ENCODE measurements at places on chromosomes 5 and 9.

GRCh38 chr5:15643731-15644130 lies 143.8 kb downstream of the FBXL7 start:
- DNase-seq, result no peak

GRCh38 chr5:173970878-173971650 lies 17.9 kb upstream of the C5orf47 start:
- DNase-seq, result no peak

DNA sequence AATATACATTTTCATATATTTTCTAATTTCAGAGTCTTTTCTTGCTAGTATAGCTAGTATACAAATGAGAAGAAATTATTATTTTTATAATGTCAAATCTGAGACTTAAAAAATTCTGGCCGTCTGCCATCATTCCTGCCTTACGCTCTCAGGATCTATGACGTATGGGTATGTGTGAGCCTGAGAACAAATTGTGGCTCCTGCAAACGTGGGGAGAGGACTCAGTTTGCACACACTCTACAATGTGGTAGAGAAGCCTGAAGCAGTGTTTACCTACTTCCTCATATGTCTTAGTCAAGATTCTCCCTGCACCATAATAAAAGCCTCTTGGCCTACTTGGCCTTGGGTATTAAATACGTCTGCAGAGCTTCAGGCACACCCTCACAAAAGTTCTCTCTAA lies 825.4 kb downstream of the SEMA5A start:
- DNase-seq, result no peak

DNA sequence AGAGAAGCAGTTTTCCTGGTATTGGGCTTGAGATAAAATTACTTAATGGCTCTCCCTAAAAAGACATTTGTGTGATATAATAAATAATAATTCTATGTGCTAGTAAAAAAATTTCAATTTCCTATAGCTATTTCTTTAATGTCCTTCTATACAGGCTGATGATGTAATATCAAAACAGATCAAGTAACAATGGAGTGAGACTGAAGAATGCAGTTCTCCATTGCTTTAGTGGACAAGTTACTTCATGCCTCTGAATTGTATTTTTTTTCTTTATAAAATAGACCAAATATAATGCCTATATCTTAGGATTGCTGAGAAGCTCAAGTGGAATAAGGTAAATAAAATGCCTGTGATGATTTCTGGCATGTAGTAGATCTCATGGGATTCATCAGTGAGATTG lies 35.6 kb upstream of the NEURL1B start:
- no peak for DNase-seq

DNA sequence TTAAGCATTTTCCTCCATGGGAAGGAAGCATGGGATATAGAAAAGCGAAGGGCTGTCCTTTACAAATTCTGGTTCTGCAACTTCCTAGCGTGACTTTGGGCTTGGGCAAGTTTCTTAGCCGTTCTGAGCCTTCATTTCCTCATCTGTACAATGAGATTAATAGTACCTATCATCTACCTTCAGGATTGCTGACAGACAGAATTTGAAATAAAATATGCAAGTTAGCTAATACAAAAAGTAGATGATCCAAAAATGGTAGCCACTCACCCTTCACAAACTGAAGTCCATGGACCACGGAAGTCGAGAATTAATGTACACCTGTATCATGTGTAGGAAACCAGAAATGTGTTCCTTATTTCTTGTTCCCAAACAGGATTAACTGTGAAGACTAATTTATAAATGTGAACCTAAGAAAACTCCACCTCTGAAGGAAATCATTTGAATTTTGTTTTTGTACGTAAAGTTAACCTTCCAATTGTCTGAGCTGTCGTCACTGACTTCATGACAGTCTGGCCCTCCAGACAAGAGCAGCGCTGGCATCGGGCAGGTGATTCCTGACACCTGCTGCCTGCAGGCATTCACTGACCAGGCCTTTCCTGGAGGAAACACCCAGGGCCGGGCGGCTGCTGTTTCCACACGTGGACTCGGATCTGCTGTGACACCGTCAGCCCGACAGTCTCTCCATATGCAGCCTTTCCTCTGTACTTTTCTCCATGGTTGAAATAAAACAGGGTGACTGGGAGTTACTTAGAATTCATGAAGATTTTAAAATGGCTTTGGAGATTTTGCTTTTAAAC lies 63.4 kb downstream of the PSMB7 start:
- DNase-seq, result no peak

DNA sequence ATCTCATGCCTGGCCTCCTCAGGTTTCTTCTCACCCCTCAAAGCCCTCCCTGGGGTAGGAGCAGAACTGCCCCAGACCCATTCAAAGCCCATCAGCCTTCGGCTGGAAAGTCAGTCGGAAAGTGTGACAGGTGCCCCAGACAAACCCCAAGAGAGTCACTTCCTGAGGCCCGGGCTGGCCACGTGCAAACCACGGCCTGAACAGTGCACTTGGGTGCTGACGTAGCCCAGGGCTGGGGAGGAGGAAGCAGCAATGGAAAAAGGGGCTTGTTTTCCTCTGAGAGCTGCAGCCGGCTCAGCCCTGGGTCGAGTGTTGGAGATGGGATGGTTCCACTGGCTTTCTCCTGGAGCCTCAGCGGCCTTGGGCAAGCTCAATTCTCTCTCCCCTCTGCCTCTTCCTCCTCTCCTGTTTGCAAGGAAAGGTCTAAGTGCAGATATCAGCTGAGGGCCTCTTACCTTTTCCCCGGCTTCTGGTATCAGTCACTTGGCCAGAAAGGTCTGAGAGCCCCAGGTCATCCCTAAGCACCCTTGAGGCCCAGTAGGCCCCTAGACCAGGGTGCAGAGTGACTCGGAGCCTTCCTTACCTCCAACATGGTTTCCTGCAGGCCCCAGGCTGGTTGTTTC lies 5.9 kb upstream of the EGR1 start:
- no peak for DNase-seq

DNA sequence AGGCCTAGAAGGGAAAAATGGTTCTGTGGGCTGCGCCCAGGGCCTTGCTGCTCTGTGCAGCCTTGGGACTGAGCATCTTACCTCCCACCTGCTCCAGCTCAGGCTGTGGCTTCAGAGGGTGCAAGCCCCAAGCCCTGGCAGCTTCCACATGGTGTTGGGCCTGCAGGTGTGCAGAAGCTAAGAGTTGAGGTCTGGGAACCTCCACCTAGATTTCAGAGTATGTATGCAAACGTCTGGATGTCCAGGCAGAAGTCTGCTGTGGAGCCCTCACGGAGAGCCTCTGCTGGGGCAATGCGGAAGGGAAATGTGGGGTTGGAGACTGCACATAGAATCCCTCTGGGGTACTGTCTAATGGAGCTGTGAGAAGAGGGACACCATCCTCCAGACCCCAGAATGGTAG lies 36.0 kb downstream of the FBXL7 start:
- no peak for DNase-seq

DNA sequence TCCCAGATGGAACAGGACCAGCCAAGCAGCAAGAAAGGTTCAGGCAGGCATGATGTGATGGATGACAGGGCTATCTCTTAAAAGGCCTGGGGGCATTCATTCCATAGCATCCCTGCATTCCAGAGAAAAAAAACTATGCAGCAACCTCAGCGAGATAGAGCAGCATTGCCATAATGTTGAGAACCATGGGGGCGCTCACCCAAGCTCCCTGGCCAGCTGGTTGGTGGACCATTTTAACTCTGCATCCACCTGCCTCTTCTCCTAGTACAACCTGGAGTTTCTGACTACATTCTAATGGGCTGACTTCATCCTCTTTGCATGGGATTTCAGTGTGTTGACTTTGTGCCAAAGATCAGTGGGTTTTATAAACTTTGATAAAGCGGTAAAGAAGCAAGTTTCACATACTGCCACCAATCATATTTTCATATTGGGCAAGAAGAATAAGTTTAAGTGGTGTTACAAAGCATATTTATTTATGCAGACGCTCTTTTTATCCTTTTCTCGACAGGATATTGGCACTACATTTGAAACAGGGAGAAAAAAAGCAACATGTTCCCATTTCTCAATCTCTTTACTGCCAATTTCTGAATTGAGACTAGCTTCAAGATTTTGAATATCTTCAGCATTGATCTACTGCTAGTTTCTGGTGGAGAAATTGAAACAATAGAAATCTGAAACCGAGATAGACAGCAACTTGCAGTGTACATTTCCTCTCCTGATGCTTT lies 378.3 kb upstream of the WWC1 start:
- DNase-seq, result no peak

DNA sequence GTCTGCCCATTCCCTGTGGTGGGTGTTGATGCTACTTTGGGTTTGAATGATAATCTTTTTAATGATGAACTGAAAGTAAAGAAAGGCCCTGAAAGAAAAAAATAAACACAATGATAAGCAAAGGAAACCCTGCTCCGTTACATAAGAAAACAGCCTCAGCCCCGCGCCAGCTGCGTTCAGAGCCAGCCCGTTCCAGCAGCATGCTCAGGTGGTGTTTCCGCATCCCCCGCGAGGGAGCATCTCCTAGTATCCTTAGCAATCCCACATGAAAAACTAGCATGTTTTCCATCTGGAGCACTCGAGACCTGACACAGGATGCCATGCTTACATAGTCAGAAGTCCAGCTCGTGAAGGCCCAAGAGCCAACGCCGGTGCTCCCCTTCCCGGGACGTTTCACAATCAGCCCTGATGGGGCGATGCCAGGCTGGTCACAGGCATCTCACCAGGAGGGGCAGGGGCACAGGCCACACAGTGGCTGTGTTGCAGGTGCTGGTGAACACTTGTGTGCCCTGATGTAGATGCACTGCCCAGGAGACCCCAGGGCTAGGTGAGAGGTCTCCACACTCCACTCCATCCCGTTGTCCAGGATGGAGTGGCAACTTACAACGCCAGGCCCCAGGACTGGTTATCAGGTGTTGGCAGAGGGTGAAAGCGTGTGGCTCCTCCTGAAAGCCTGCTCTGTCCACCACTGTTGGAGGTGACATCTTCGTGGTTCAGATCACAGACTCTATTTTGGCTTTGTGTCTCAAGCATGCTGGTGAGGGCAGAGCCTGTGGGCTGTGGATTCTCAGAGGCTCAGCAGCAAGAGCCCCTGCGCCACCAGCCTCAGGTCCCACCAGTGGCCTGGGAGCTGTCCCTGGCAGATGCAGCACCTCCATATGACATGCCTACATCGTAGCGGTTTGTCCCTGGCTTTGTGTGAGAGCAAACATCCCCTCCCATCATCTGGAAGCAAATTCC lies 246.8 kb upstream of the IRX1 start:
- DNase-seq, result no peak

GRCh38 chr5:94481059-94481458 lies 137.3 kb downstream of the KIAA0825 start:
- DNase-seq, result no peak

DNA sequence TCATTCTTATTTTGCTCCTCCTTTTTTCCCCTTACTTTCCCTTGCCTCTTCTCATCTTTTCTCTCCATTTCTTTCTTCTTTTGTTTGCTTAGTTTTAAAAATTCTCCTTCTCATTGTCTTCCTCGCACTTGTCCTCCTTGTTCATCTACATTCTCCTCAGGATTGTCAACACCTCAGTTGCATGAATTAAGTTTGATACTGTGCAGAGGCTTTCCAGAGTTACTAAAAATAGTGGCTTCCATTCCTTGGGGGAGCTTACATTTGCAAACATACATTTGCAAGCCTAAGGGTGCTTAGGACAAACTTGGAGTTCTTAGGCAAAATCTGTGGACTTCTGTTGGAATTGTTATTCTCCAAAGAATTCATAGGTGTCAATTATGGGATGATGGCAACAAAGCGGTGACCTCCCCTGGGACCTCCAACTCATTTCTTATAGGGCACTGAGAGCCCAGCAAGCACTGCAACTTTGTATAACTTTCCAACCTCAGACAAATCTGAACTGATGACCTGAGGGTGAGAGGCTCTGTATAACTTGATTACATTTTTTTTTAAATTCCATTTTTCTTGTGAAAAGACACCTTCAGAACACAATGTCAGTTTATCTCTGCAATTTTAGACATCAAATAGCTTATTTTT lies 371.4 kb downstream of the TMEM38B start:
- DNase-seq, result no peak

- no peak for DNase-seq
These were observed 167.6 kb upstream of the MAP1B start for GRCh38 chr5:71939452-71940230.

GRCh38 chr5:149999866-150000255 lies 593 bp downstream of the TIGD6 start:
- DNase-seq, result no peak

GRCh38 chr5:548256-548655 lies 24.0 kb upstream of the SLC9A3 start:
- no peak for DNase-seq

GRCh38 chr5:2866662-2867372 lies 115.3 kb upstream of the IRX2 start:
- no peak for DNase-seq

- no peak for DNase-seq
These were observed 29.2 kb upstream of the PHF24 start for GRCh38 chr9:34928921-34929320.

GRCh38 chr9:19223724-19224123 lies 6.8 kb upstream of the DENND4C start:
- no peak for DNase-seq

DNA sequence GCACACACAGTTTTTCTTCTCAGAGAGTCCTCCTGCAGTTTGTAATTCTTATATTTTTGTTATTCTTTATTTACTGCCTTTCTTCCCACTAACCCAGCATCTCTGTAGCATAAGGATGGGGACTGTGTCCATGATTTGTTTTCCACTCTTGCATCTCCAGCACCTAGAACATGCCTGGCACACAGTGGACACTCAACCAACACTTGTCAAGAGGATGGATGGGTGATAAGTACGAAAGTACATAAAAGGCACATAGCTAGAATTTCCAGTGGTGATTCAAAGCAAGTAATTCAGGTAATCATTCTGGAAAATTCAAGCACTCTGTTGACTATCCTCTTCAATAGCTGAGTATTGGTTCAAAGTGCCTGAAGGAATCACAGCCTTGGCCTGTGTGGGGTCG lies 60.2 kb upstream of the TRIO start:
- DNase-seq, result peak; percentile 80
